ENCODE measurements at places on chromosomes 3 and 15. TPM values are rescaled to one million over a fixed set of nuclear protein-coding genes. Genes with fewer than 3 reads are reported as not detected.
A peak's percentile ranks its signal among the peaks of the same experiment; 100 is the strongest.

GRCh38 chr3:143226678-143227291 lies 107.2 kb downstream of the CHST2 start:
- no peak overlapping the region for H3K27ac ChIP-seq
- H3K4me3 ChIP-seq: no peak overlapping the region
- H3K4me1 ChIP-seq: peaks cover 8% of the 10 kb centered on the region
- no peak for DNase-seq
- H3K27me3 ChIP-seq: peaks cover 5% of the 10 kb centered on the region

DNA sequence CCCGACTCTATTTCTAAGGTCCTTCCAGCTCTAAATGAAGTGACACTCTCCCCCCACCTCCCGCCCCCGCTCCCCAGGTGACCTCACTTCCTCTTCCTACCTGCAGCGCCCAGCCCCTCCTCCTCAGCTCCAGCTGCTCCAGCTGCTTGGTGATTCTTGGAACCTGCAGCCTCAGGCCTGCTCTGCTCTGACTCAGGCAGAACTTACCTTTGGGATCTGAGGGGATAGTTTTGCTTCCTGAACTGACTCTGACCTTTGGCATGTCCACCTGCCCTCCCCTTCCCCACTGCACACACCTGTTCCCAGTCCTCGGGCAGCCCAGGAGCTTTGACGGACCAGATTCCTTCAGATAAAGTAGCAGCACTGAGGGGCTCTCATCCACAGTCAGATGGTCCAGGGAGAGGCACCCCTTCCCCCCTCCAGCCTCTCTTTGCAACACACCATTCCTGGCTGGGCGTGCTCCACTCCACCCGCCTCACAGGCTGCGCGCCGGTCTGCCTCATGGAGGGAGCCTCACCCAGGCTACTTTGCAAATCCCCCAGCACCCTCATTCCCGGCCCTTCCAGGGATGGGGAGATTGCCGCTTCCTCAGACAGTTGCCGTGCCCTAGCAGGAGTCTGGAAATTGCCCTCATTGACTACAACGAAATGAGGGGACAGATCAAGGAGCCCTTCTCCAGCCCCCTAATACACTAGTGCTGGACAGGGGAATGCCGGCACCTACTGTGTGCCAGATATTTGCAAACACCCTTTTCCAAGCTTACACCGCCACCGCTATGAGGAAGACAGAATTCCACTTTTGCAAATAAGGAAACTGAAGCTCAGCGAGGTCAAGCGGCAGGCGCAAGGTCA lies 692 bp upstream of the C15orf39 start:
- peak overlapping the region; percentile 96 for H3K27ac ChIP-seq
- no peaks in the 10 kb centered on the region for H3K27me3 ChIP-seq
- peak overlapping the region; percentile 91 for H3K4me3 ChIP-seq
- H3K4me1 ChIP-seq: peaks cover 56% of the 10 kb centered on the region

DNA sequence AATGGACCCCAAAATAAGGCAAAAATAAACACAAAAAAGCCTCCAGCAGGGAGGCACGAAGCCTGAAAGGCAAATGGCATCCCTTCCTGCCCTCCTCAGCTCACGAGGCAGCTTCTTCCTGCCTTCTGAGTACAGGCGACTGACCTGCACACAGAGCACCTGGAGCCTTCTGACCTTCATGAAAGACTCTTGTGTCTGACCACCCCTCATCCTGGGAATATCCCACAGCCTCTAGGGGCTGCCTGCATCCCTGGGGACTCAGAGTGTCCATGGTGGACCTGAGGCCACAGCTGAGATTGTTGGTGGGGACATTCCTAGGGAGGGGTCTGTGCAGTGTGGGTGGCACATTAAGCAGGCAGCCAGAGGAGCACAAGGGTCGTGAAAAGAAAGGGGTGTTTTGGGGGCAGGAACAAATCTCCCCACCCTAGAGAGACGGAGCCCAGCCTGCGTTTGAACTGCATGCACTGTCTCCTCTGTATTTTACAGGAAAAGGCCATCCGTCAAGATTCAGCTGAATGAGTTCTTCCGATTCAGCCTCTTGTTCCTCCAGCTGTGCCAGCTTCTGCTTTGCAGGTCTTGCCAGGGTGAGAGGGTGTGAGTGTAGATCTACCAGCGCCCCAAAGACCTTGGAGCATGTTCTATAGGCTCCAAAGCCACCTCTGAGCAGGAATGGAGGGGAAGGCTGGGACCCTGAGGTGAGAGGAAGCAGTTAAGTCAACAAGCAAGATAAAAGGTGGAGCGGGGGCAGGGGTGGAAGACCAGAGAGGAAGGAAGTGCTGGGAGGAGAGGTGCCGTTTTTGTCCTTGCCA lies 80.4 kb upstream of the MEF2A start:
- peak overlapping the region; percentile 59 for H3K4me3 ChIP-seq
- H3K27ac ChIP-seq: no peak overlapping the region
- no peak for DNase-seq
- H3K4me1 ChIP-seq: peaks cover 23% of the 10 kb centered on the region

Gene MUC13
- total RNA-seq: 0.16 TPM
